Activated naive CD8-positive, alpha-beta T cell treated with anti-CD3 and anti-CD28 coated beads, Interleukin-2, amount 50 U/mL, for 16 hours (primary cell): ENCODE measurements at places on chromosomes 5 and 9.

- no peak for DNase-seq
Measured at GRCh38 chr5:33118761-33119415, 321.9 kb upstream of the TARS1 start.

GRCh38 chr9:34179213-34180136, 632 bp downstream of the UBAP1 start:
- no peak for DNase-seq

DNA sequence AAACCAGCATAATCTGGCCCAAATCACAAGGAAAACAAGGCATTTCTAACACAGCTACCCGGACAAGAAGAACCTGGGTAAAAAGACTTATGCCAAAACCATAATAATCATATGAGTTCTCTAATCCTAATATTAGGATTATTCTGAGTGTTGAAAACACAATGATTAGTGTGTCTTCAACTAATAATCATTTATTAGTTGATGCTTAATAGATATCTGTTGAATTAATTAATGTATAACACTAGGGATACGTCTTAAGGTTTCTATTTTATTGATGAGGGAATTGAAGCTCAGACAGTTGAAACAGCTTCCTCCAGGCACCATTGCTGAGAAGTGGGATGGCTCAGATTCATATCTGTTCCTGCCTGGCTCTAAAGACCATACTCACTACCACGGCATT, 112.2 kb downstream of the DOCK2 start:
- DNase-seq = no peak

DNA sequence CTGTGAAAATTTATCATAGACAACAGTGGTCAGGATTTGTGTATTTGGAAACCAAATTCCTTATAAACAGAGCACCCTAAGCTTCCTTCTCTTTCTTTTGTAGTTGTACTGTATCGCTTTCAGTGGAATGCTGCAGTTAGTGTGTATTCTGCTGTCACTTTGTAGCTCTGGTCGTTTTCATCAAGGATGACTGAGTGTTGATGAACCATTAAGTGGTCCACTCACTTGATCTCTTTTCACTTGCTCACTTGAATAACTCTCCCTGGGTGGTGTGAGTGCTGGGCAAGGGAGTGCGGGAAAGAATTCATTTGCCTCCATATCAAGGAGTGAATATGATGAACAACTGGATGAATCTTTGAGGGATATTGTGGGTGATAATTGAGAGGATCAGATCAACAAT, 1225.7 kb upstream of the WWC1 start:
- no peak for DNase-seq

DNA sequence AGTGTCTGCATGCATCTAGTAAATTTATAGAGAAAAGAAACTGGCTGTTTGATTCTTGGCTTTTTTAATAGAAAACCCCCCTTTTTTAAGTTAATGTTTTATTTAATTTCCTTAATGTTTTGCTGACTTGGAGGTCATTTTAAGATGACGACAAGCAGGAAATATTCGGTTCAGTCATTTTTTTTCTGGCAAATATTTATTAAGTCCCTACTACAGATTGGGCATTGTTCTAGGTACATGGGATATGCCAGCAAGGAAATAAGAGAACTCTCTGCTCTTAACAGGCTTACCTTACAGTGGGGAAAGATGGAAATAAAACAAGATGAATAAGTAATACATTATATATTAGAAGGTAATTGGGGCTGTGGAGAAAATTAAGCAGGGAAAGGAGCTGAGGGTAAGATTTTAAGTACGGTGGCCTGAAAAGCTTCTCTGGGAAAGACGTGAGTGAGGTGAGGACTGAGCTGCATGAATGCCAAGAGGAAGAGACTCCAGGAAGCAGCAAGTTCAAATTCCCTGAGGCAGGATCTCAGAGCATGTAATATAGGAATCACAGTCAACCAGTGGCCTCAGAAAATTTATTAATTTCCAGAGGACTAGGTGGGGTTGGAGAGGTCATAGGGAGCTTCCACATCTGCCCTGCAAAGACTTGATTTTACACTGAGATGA, 316.0 kb upstream of the DAP start:
- no peak for DNase-seq

DNA sequence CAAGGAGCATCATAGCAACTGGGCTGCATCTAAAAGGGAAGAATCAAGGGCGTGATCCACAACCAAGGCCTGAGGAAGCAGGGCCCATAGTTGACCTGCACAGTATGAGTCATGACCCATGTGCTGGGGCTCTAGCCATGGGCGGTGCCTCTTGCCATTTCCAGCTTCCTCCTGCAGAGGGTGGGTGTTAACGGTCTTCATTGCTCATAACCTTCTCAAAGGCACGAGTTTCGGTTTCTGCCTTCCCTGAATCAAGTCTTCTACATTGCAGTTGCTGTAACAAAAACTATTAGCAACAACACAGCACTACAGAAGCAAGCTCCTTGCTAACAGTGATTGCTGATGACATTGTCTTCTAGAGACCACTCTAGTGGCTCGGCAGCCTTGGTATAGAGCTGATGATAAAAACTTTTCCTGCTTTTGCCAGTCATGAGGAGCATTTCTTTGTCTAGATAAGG, 66.9 kb downstream of the CTSL start:
- DNase-seq = no peak

DNA sequence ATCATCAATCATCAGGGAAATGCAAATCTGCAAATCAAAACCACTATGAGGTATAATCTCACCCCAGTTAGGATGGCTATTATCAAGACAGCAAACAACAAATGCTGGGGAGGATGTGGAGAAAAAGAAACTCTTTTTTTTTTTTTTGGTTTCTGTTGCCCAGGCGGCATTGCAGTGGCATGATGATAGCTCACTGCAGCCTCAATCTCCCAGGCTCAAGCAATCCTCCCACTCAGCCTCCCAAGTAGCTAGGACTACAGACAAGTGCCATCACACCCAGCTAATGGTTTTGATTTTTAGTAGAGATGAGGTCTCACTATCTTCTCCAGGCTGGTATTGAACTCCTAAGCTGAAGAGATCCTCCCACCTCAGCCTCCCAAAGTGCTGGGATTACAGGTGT, 5.4 kb upstream of the CNTRL start:
- DNase-seq = no peak

DNA sequence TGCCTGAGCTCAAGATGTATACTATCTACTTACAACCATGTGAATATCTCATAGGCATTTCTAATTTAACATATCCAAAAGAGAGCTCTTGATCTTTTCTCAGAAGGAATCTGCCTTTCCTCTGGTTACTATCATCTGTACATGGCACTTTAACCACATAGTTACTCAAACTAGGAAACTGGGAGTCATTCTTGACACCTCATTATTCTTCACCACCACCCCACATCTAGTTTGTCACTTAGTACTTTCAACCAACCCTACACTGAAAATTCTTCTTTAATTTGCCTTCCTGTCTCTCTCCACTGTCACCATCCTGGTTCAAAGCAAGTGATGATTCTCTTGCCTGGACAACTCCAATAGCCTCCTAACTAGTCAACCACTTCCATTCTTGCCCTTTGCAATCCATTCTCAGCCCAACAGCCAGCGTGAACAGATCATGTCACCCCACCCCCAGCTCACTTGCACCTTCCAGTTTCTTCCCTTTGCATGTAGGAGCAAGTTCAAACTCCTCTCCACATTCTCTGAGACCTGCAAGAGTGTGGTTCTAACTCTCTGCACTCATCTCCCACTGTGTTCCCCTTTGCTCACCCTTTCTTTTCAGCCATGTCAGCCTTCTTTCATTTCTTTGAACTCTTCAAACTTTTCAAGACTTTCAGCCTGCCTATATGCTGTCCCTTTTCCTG, 17.3 kb upstream of the SMAD5 start:
- no peak for DNase-seq

GRCh38 chr5:55407059-55407684, 99.4 kb downstream of the MTREX start:
- DNase-seq = no peak

DNA sequence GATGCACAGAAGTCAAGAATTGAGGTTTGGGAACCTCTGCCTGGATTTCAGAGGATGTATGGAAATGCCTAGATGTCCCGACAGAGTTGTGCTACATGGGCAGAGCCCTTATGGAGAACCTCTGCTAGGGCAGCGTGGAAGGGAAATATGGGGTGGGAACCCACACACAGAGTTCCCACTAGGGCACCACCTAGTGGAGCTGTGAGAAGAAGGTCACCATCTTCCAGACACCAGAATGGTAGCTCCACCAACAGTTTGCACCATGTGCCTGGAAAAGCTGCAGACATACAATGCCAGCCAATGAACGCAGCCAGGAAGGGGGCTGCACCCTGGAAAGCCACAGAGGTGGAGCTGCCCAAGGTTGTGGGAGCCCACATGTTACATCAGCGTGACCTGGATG, 104.5 kb downstream of the STK32A start:
- no peak for DNase-seq

DNA sequence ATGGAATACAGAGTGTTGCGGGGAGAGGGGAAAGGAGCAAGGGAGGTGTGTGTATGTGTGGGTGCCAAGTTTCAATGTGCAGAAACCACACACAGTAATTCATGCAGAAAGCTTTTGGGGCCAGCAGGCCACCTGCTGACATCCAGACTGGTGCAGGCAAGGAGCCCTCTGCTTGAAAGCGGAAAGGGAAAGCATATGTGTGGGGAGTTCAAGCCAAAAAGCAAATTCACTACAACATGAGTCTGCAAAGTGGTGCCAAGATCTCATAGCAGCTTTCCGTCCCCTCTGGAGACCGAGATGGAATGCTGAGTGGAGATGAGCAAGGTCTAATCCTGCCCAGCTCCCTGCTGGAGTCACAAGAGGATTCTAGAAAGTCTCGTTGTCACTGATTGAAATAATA, 159.7 kb upstream of the VLDLR start:
- DNase-seq = no peak

DNA sequence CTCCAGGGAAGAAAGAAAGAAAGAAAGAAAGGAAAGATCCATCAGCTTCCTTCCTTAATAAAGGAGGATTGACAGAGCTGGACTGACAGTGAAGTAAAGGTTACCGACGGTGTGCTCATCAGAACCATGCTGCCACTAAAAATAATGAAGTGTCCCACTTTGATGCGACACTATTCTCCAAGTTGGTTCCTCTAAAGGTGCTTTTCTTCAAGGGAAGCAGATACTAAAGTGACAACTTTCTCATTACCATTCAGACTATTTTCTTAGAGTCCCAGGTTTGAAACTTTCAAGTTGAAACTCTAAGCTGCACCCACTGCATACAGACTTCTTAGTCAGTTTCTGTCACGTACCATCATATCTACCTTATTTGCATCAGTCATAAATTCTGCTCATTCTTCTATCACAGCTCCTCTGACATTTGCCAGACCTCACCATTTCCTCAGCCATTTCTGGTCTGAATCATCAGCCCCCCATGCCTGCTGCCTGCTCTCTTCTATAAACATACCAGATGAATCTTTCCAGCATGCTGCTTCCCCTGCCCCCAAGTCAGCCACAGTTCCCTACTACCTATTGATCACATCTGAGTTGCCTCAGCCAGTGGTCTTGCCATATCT, 177.6 kb downstream of the DEPDC1B start:
- no peak for DNase-seq

GRCh38 chr5:145965804-145966203, 29.4 kb downstream of the SH3RF2 start:
- DNase-seq = no peak

DNA sequence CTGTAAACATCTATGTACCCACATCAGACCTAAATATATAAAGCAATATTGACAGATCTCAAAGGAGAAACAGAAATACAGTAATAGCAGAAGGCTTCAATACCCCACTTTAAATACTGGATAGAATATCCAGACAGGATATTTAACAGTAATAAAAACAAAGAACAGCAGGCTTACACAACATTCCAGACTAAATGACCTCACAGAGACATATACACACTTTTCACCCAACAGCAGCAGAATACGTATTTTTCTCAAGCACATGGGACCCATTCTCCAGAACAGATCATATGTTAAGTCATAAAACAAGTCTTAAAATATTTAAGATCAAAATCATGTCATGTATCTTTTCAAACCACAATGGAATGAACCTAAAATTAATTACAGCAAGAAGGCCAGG, 76.8 kb downstream of the CAMSAP1 start:
- DNase-seq = no peak

- no peak for DNase-seq
Measured at GRCh38 chr5:63043792-63044191, 465.2 kb downstream of the LRRC70 start.

GRCh38 chr9:21688108-21689102, 114.0 kb upstream of the MTAP start:
- no peak for DNase-seq

DNA sequence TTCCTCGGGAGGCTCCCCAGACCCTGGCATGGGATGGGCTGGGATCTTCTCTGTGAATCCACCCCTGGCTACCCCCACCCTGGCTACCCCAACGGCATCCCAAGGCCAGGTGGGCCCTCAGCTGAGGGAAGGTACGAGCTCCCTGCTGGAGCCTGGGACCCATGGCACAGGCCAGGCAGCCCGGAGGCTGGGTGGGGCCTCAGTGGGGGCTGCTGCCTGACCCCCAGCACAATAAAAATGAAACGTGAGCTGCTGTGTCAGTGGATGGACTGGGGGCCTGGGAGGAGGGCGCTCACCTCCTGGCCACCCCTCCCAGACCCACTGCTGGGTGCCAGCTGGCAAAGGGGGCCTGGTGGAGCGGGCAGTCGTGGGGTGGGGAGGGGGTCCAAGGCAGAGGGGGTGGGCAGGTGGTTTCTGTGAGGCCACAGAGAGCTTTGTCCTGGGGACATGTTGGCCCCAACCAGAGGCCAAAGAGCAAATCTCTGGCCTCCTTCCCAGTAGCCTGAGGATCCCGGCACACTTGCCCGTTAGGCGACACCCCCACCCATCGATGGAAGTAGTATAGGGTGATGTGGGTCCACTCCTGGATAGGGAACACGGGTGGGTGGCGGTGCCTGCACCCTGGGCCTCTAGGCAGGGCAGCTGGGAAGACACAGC, 9.8 kb downstream of the EGFL7 start:
- no peak for DNase-seq

DNA sequence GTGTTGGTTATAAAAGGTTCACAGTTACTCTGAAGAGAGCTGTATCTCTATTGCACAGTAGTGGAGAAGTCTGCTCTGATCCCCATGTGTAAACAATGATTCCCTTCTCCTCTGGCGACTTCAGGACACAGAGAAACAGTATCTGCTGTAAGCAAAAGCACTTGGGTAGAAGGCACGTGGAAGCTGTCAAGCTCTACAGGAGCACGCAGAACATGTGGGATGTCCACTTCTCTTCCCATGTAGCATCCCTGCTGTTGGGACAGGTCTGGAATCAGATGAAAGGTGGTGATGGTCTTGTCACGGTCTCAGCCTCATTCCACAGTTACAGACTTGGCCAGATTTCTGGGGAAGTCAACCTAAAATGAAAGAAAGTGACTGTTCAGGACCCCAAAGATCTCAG, 9.4 kb upstream of the MAPK9 start:
- DNase-seq = no peak
